Activated CD4-positive, alpha-beta T cell treated with anti-CD3 and anti-CD28 coated beads, Interleukin-2, amount 10 ng/mL, durations not matched to agents 7 days and 5 days (primary cell): ENCODE measurements at places on chromosomes 12 and 14. TPM values are rescaled to one million over a fixed set of nuclear protein-coding genes. Genes with fewer than 3 reads are reported as not detected.

GRCh38 chr14:98692832-98693231 is 579.2 kb downstream of the BCL11B start:
- no peak for DNase-seq

GRCh38 chr12:82359115-82359478 is 768 bp downstream of the METTL25 start:
- DNase-seq = no peak

Gene PRH2
- not detected for total RNA-seq

Gene LBHD2
- total RNA-seq = not detected

- DNase-seq = no peak
Observed at GRCh38 chr14:101090976-101091375, 187.5 kb upstream of the RTL1 start.

- no peak for DNase-seq
Observed at GRCh38 chr12:42234970-42235369, 3.1 kb downstream of the YAF2 start.

- no peak for DNase-seq
Observed at GRCh38 chr12:63753743-63754142, 26.0 kb upstream of the RXYLT1 start.

Gene OASL
- total RNA-seq = 34.2 TPM

- DNase-seq = no peak
Observed at GRCh38 chr14:75254381-75254822, 24.2 kb upstream of the FOS start.

DNA sequence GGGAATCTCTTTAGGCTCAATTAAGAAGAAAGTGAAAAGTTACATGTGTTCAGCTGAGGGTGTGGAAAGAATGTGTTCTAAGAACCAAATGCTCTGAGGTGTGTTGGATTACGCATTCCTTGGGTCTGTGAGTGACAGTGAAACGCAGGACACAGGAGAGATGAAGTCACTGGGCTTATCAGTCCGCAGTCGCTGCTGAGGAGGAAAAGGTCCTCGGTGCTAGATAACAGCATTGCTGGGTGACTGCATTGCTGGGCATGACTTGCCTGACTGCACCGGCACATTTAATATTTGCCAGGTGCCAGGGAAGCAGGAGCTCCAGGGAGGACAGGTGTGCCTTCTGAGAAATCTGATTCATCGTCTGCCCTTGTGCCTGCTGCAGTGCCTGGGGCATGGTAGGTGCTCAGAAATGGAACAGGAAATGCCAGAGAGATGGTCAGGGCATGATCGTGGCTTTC is 64.4 kb upstream of the FZD10 start:
- DNase-seq = no peak
